EH (cell line): ENCODE measurements at places on chromosomes 3 and 15.

- no peak for DNase-seq
Measured at GRCh38 chr15:45087513-45087912, 26.5 kb downstream of the DUOX2 start.

GRCh38 chr15:78767331-78767951 is 43.8 kb downstream of the ADAMTS7 start:
- no peak for DNase-seq

- DNase-seq: no peak
Measured at GRCh38 chr15:79513940-79514339, 81.8 kb downstream of the MINAR1 start.

DNA sequence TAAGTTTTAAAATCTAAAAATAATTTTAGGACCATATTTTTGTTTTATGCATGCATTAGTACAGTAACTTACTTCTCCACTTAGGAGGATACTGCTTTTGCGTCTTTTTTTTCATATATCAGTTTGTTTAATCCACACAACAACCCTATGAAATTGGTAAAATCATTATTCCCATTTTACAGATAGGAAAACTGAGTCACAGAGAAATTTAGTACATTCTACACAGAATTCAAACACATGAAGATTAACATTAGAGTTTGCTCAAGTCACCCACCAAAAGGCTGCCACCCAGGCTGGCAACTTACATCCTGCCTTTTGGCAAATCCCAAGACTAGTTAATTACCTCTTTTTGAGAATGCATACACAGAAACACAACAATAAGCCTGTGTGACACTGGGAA is 28.7 kb downstream of the TNIK start:
- DNase-seq: no peak

DNA sequence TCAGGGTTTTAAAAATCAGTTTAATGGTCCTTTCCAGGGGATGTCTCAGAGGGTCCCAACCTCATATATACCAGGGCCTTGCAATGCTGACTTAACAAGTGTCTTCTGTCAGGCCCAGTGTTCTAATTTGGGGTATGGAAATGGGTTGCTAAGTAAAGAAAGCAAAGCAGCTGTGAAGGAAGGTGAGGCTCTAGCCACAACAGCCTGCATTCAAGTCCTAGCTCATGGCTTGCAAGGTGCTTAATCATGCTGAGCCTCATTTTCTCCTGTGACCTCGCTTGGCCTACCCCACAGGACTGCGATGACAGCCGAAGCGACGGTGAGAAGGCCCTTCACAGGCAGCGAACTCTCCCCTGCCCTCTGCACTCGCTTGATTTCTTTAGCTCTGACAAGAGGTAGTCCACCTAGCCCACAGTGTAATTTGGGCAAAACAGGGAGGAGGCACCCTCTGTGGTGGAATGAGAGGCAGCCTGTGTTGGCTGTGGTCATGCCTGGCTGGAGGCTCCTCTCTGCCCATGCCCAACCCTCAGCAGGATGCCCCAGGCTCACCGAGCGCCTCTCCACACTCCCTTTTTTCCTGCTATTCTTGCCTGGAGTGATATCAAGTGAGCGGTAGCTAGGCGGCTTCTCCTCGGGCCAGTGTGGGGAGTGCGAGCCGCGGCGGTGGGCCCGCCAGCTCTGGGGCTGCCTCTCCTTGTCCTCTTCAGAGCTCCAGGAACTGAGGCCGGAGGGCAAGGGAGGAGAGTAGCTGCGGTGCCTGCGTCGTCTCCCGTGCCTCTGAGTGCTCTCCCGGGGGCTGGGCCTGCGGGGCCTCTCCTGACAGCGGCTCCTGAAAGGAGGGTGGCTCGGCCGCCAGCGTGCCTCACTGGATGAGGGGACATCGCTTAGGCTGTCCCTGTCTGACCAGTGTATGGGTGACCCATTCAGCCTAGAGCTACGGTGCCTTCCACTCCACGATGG is 29.2 kb downstream of the ILDR1 start:
- no peak for DNase-seq

- DNase-seq: no peak
Measured at GRCh38 chr3:165852711-165853110, 15.5 kb upstream of the BCHE start.

GRCh38 chr3:43455233-43455632 is 166.6 kb downstream of the ANO10 start:
- peak; percentile 63 for DNase-seq

DNA sequence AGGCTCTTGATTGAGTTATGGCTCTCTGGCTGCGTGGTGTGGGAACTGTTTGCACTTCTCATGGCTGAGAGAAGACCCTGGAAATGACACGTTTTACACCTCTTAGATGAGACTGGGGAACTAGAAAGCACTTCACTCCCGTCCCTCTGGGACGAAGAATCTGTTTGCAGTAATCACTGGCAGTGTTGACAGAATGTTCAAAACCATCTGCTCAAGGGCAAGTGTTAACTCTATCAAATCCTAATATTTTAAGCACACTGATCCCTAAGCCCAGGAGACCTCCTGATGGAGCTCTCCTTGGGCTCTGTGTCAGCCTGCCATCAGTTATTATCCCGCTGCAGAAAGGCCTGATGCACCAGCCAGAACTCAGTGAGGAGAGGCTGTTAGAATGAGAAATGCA is 323.8 kb upstream of the DNAJC19 start:
- no peak for DNase-seq

GRCh38 chr3:46733026-46733800 is 15.5 kb upstream of the PRSS50 start:
- DNase-seq: peak; percentile 19

DNA sequence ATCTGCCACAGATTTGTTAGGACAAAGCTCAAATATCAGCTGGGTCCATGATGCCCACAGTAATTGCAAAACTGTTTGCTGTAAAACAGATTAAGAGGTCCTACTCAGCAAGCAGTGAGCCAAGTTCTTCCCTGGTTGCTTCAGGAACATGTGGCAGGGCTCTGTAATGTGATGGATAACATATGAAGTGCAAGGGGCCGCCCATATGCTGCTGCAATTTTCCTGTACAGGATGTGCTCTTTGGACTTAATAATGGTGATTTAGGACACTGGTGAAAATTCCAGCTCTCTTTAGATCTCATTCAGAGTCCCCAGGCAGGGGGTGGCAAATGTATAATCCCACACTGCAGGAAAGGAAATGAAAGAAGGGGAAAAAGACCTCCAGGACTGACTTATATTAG is 289.4 kb downstream of the LSAMP start:
- DNase-seq: no peak

GRCh38 chr3:127166501-127167065 is 26.3 kb upstream of the PRR23E start:
- DNase-seq: no peak

- DNase-seq: no peak
Measured at GRCh38 chr15:63042877-63043334, 359 bp downstream of the TPM1 start.

DNA sequence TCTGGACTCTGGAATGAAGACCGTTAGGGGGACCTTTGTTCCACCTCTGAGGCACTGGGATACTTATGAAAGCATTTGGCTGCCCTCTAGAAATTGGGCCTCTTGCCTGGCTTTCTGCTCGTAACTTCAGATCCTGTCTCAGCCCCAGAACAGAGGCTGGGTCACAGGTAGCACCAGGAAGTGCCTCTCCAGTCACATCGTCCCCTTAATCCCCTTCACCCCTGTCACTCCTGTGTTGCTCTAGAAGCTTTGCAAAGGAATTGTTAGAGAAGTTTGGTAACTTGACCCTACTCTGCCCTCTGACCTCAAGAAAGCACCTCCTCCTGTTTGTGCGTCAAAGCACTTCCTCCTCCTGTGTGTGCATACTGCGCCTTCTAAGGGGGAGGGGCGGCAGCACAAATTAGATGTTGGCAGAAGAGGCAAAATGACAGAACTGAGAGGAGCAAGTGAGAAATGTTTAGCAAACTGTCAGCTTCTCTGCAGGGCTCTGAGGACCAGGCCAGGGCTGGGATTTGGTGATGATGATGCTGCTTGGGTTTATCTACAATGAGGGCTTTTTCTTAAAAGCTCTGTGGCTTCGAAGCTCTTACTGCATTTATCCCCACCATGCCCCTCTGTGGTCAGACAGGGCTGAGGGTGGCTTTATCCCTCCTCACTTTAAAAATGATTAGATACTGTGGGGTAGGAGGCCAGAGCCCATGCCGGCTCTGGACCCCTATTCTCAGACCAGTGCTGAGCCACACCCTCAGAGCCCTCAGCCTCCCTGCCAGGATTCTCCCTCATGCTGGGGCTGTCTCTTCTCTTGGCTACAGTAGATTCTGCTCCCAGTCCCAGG is 76.2 kb downstream of the LARS2 start:
- no peak for DNase-seq

GRCh38 chr15:27743638-27744037 is 355.5 kb downstream of the OCA2 start:
- DNase-seq: no peak

DNA sequence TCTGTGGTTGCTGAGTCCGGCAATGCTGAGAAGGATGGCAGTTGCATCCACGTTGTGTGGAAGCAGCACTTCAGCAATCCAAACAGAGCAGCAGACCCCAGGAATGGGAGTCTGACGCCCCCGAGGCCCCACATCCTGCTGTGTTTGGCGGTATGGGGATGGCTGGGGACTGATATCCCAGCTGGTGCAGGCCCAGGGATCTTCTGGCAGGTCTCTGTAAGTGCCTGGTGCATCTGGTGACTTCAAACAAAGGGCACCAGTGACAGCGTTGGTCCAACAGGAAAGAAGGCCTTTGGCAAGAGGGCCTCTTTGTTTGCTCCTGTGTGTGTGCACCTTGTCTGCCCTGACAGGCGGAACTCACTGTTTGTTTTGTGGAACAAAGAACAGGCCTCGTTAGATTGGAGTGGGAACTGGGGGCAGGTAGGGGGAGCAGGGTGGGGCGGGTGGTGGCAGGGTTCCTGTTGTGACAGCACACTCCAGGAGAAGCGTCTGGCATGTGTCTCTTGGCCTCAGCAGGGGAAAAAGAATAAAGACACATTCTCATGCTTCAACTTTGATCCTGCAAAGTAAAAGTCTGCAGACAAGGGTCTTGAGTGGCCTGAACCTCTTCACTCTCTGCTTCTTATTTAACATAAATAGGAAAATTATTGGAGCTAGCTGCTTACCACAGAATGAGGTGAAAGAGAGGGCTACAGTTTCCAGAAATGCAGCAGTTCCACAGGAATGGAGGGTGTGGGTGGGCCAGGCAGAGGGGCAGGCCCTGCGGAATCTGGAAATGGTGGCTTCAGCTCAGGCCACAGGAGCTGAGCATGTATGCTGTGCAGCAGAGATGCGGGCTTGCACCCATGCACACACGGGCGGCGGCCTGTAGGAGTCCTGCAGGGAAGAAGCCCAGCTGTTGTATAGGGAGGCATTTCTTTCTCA is 94.5 kb upstream of the MYZAP start:
- no peak for DNase-seq

DNA sequence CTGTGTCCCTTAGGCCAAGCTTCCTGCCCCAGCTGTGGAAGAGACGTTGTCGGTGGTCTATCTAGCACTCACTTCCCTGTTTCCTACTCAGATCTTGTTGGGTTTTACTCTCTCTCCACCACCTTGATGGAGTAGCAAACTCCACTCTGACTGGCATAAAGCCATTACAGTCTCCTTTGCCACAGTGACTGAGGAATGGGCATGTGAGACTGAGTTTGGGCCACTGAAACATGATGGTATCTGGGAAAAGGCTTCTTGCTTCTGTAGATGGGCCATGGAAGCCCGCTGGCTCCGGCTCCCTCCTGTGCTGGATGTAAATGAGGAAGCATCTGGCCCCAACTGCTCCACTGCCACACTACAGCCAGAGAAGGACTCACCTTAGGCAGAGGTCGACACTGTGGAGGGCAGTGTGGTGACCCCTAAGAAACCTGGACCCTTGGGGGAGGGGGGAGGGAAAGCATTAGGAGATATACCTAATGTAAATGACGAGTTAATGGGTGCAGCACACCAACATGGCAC is 9.4 kb upstream of the CAMK1 start:
- no peak for DNase-seq

DNA sequence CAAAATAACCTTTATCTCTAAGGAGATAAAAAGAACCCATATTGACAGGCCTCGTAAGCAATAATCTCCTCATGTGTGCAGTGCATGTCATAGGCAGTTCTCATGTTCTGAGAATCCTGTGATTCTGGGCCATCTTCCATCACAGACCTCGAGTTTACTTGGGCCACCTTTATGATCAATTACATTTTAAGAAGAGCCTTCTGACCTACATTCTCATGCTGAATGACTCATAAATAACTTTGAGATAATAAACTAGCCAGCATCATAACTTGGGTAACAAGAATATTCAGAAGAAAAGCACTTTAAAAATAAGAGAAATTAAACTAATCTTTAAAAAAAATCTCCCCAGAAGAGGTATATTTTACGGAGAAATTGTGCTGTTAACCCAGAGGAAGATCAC is 310.7 kb upstream of the ZNF717 start:
- no peak for DNase-seq

GRCh38 chr15:56042982-56043980 is 49.9 kb upstream of the NEDD4 start:
- no peak for DNase-seq

- DNase-seq: peak; percentile 25
Measured at GRCh38 chr3:32969656-32970055, 18.2 kb downstream of the CCR4 start.

DNA sequence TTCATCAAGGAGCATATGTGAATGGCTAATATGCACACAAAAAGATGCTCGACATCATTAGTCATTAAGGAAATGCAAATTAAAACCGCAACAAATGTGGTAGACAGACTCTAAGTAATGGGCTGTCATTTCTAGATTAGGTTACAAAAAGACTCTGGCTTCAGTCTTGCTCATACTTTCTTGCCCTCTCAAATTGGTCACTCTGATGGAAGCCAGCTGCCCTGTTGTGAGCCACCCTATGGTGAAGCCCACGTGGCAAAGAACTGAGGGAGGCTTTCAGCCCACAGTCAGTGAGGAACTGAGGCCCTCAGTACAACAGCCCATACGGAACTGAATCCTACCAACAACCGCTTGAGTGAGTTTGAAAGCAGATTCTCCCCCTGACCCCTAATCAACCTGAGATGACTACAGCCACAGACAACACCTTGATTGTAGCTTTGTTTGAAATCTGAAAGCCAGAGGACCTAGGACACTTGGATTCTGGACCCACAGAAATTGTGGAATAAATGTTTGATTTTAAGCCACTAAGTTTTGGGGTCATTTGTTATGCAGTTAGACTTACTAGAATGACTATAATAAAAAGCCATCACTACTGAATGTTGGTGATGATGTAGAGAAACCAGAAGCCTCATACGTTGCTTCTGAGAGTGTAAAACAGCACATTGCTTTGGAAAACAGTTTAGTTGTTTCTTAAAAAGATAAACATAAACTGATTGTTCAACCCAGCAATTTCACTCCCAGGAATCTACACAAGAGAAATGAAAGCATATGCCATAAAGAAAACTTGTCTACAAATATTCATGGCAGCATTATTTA is 45.7 kb downstream of the EHHADH start:
- DNase-seq: peak; percentile 64

GRCh38 chr3:159953325-159954085 is 35.1 kb upstream of the IL12A start:
- no peak for DNase-seq
